ENCODE measurements at places on chromosomes 13 and 19.

GRCh38 chr13:47288546-47288945 is 391.7 kb upstream of the HTR2A start:
- no peak overlapping the region for H3K4me3 ChIP-seq
- no peak for DNase-seq
- H3K4me1 ChIP-seq: no peaks in the 10 kb centered on the region
- no peaks in the 10 kb centered on the region for H3K36me3 ChIP-seq
- H3K27ac ChIP-seq: no peak overlapping the region
- no peaks in the 10 kb centered on the region for H3K27me3 ChIP-seq

DNA sequence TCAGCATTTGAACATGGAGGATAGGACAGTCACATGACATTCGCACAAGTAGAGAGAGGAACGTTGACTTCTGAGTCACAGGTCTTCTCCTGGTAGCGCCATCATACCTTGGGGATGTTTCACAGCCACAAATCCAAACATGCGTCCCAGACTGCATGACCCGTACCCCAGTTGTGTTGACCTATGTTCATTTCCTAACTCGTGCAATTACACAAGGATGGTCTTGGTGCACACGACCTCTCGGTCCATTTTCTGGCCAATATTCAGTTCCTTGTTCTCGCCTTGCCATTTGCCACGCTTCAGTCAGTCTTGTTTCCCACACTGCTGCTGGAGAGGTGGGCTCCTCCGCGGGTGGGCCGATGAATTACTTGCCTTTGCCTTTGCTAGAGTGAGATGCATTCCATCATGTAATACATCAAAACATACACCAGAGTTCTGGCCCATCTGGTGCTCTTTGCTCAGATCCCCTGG is 87.3 kb downstream of the COL4A2 start:
- H3K27ac ChIP-seq: peak overlapping the region; percentile 89
- peaks cover 17% of the 10 kb centered on the region for H3K36me3 ChIP-seq
- H3K4me1 ChIP-seq: peaks cover 16% of the 10 kb centered on the region

GRCh38 chr19:28847468-28847867 is 365.5 kb downstream of the UQCRFS1 start:
- no peaks in the 10 kb centered on the region for H3K36me3 ChIP-seq
- no peaks in the 10 kb centered on the region for H3K4me1 ChIP-seq
- no peaks in the 10 kb centered on the region for H3K27me3 ChIP-seq
- DNase-seq: no peak
- H3K27ac ChIP-seq: no peak overlapping the region
- no peak overlapping the region for H3K4me3 ChIP-seq

- no peaks in the 10 kb centered on the region for H3K36me3 ChIP-seq
- no peak overlapping the region for H3K4me3 ChIP-seq
- no peaks in the 10 kb centered on the region for H3K27me3 ChIP-seq
- DNase-seq: peak; percentile 90
- peaks cover 23% of the 10 kb centered on the region for H3K4me1 ChIP-seq
Observed at GRCh38 chr19:18364826-18365528, 21.0 kb upstream of the GDF15 start.

DNA sequence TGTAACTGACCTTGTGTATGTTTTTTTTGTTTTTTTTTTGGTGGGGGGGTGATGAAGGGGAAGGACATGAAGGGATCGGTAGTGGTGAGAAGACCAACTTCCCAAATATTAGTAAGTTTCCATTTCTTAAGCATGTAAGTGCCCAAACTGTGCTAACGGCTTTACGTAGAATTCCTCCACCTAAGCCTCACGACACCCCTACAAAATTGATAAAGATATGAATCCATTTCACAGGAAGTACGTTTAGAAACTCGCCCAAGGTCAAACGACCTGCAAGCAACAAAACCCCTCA is 649 bp downstream of the UQCRFS1 start:
- no peak for DNase-seq
- H3K4me3 ChIP-seq: peak overlapping the region; percentile 87
- H3K27me3 ChIP-seq: no peaks in the 10 kb centered on the region
- peak overlapping the region; percentile 53 for H3K27ac ChIP-seq
- H3K4me1 ChIP-seq: no peaks in the 10 kb centered on the region

- H3K27ac ChIP-seq: no peak overlapping the region
- H3K27me3 ChIP-seq: no peaks in the 10 kb centered on the region
- DNase-seq: no peak
- no peaks in the 10 kb centered on the region for H3K36me3 ChIP-seq
- no peaks in the 10 kb centered on the region for H3K4me1 ChIP-seq
Observed at GRCh38 chr13:20206065-20206697, 13.4 kb upstream of the GJB2 start.

DNA sequence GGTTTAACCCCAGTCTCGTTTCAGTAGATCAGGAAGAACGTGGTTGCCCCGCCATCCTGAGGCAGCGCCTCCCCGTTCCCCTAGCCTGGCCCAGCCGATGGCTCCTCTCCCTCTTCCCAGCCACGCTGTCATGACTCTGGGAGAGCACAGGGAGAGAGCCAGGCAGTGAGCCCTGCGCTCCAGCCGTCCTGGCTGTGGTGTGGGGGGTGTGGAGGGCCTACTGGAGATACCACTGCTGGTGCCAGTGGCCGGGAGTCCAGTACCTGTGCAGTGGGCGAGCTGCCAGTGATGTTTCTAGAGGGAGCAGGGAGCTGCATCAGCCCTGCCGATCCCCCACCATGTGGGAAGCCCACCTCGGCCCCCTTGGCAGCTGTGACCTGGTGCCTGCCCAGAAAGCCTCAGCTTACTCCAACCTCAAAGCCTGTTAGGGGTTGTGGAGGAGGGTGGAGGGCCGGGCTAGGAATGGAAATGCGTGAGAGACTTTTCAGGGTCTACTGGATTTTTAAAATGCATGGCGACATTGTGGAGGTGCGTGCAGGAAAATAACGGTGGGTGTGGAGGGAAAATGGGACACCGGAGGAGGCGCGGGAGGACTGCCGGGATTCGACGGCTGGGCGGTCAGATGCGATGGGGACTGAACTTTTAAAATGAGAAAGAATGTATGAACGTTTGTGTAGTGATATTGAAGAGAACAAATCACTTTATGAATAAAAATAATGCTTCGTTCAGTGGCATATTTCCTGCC is 4.9 kb downstream of the TEX29 start:
- no peaks in the 10 kb centered on the region for H3K27me3 ChIP-seq
- DNase-seq: no peak
- H3K27ac ChIP-seq: no peak overlapping the region
- no peak overlapping the region for H3K4me3 ChIP-seq
- H3K4me1 ChIP-seq: no peaks in the 10 kb centered on the region

GRCh38 chr13:32585550-32586079 is 637 bp upstream of the PDS5B start:
- H3K27me3 ChIP-seq: no peaks in the 10 kb centered on the region
- H3K4me1 ChIP-seq: peaks cover 9% of the 10 kb centered on the region
- no peak overlapping the region for H3K27ac ChIP-seq
- H3K36me3 ChIP-seq: no peaks in the 10 kb centered on the region
- H3K4me3 ChIP-seq: peak overlapping the region; percentile 98

DNA sequence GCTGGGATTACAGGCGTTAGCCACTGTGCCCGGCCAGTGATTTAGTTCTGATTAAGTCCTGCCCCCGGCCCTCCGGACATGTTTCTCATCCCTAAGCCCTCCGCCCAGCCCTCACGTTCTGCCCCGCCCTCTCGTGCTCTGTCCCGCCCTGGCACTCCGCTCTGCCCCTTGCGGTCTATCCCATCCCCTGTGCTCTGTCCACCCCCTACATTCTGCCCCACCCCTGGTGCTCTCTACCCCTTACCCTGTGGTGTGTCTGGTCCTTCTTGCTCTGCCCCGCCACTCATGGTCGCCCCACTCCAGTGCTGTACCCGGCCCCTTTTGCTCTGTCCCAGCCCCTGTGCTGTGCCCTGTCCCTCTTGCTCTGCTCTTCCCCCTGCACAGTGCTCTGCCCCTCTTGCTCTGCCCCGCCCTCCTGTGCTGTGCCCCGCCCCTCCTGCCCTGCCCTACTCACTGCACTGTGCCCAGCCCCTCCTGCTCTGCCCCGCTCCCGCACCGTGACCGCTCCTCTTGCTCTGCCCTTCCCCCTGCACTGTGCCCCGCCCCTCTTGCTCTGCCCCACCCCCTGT is 3.0 kb downstream of the GTPBP3 start:
- H3K27ac ChIP-seq: no peak overlapping the region
- DNase-seq: no peak
- H3K4me3 ChIP-seq: no peak overlapping the region

DNA sequence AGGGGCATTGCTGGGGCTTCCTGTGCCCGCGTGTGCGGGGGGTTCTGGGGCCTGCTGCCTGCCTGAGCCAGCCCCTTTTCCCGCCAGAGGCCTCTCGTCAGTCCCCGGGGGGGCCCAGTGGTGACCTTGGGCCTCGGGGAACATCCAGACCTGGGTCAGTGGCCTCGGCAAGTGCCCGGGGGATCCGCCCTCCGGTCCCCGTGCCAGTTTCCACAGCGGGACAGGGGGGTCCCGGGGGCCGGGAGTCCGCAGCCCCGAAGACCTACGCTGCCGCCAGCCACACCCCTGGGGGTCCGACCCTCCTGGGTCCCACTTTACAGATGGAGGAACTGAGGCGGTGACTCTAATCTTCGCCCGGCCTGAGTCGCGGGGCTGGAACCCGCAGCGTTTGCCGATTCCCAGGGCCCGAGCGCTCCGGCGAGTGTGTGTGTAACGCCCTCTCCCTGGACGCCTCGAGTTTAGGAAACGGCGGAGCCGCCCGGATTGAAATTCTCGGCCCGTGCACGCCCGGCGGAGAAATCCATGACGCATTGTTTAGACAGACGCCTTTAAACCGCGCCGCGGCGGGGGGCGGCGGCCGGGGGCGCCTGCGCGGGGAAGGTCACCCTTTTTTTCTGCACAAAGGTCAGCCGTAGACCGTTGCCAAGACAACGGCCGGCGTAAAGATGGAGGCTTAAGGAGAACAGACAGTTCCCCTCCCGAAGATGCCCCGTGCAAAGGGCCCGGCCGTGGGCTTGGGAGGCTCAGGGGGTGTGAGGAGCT is 39.3 kb downstream of the EFNA2 start:
- H3K4me1 ChIP-seq: no peaks in the 10 kb centered on the region
- H3K4me3 ChIP-seq: peak overlapping the region; percentile 8
- no peak overlapping the region for H3K27ac ChIP-seq
- H3K36me3 ChIP-seq: no peaks in the 10 kb centered on the region

- H3K4me3 ChIP-seq: no peak overlapping the region
- H3K27ac ChIP-seq: no peak overlapping the region
- H3K36me3 ChIP-seq: no peaks in the 10 kb centered on the region
- no peaks in the 10 kb centered on the region for H3K27me3 ChIP-seq
- DNase-seq: no peak
Observed at GRCh38 chr13:76820759-76821158, 65.4 kb downstream of the KCTD12 start.

GRCh38 chr19:54035215-54036178 is 28.2 kb downstream of the VSTM1 start:
- DNase-seq: no peak
- H3K27ac ChIP-seq: peak overlapping the region; percentile 85
- no peaks in the 10 kb centered on the region for H3K27me3 ChIP-seq
- no peaks in the 10 kb centered on the region for H3K36me3 ChIP-seq
- H3K4me3 ChIP-seq: no peak overlapping the region

- H3K27ac ChIP-seq: no peak overlapping the region
- no peak overlapping the region for H3K4me3 ChIP-seq
- H3K27me3 ChIP-seq: no peaks in the 10 kb centered on the region
- no peaks in the 10 kb centered on the region for H3K4me1 ChIP-seq
Observed at GRCh38 chr19:49986354-49986753, 25.4 kb upstream of the SIGLEC11 start.

GRCh38 chr19:19956434-19957075 is 55.8 kb downstream of the ZNF93 start:
- no peaks in the 10 kb centered on the region for H3K36me3 ChIP-seq
- no peak for DNase-seq
- no peak overlapping the region for H3K27ac ChIP-seq
- H3K4me1 ChIP-seq: no peaks in the 10 kb centered on the region
- no peak overlapping the region for H3K4me3 ChIP-seq

GRCh38 chr13:97561182-97561581 is 127.2 kb downstream of the RAP2A start:
- H3K4me3 ChIP-seq: no peak overlapping the region
- no peak overlapping the region for H3K27ac ChIP-seq
- no peak for DNase-seq
- H3K36me3 ChIP-seq: no peaks in the 10 kb centered on the region

- no peak overlapping the region for H3K4me3 ChIP-seq
- no peaks in the 10 kb centered on the region for H3K36me3 ChIP-seq
- H3K4me1 ChIP-seq: no peaks in the 10 kb centered on the region
- no peak overlapping the region for H3K27ac ChIP-seq
- H3K27me3 ChIP-seq: no peaks in the 10 kb centered on the region
Observed at GRCh38 chr19:3474010-3474409, 6.3 kb downstream of the SMIM24 start.

- no peak overlapping the region for H3K4me3 ChIP-seq
- DNase-seq: no peak
- H3K27me3 ChIP-seq: no peaks in the 10 kb centered on the region
- no peaks in the 10 kb centered on the region for H3K4me1 ChIP-seq
- H3K27ac ChIP-seq: no peak overlapping the region
- peaks cover 22% of the 10 kb centered on the region for H3K36me3 ChIP-seq
Observed at GRCh38 chr19:40005691-40006272, 8.9 kb downstream of the ZNF546 start.

DNA sequence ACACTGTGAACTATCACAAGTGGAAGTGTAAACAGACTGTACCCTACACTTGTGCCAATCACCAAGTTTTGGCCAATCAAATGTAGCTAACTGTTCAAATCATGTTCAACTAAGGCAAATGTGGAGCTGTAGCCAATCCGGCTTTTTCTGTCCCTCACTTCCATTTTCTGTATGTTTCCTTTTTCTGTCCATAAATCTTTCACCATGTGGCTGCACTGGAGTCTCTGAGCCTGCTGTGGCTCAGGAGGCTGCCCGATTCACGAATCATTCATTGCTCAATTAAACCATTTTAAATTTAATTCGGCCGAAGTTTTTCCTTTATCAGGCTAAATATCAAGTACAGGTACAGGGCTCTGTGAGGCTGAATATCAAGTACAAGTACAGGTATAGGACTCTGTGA is 216.5 kb downstream of the RFC3 start:
- H3K4me3 ChIP-seq: no peak overlapping the region
- DNase-seq: no peak
- peaks cover 7% of the 10 kb centered on the region for H3K4me1 ChIP-seq
- no peaks in the 10 kb centered on the region for H3K27me3 ChIP-seq

DNA sequence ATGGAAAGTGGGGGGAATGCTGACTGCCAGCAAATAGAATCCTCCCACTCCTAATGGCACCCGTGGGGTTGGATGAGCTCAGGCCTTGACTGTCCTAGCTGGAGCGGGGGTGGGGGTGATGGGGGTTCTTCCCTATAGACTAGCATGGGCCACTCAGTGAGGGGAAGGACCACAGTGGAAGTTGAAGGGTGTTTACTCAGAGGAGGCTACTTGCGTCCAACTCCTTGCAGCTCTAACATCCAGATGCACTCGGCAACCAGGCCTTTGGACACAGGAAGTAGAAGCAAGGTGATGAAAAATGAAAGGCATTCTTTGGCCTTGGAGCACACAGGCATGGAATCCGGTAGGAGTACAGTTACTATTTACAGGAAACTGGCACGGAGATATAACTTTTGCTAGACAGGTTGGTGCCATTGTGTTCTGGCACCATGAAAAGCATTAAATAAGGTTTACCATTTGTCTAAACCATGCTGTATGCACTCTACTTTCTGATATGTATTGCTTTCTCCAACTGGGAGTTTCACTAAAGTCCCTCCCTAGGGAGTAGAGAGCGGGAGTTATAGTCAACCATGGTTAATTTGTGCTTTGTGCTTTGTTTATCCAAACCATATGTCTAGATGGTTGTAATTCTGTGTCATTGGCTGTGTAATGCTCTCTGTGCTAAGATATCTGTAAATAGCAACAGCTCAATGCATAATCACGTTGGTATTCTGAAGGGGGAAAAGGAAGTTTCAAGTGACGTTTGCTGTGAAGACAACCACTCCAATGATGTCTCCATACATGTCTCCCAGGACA is 125.3 kb downstream of the TSHZ3 start:
- no peaks in the 10 kb centered on the region for H3K27me3 ChIP-seq
- H3K4me1 ChIP-seq: peaks cover 5% of the 10 kb centered on the region
- no peak overlapping the region for H3K4me3 ChIP-seq
- H3K27ac ChIP-seq: no peak overlapping the region
- no peaks in the 10 kb centered on the region for H3K36me3 ChIP-seq
- no peak for DNase-seq

All from RWPE2 (cell line).